ENCODE measurements at places on chromosomes 5 and 9.

DNA sequence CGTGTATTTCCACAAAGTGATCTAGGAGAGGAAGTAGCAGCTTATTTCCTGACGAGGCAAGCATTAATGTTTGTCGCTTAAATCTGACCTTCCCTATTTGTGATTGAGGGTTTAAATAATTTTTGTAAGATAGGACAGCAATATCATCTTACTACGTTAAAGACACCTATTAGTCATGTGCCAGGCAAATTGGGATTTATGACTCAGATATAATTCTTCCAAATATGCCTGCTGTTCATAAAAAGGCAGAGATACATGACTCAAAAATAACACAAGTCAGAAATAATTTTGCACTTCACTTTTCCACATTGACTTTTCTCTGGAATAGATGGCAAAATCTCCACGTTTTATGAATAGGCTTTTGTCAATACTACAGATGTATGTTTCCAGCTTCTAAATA, 43.0 kb upstream of the CDH12 start:
- no peak for DNase-seq

DNA sequence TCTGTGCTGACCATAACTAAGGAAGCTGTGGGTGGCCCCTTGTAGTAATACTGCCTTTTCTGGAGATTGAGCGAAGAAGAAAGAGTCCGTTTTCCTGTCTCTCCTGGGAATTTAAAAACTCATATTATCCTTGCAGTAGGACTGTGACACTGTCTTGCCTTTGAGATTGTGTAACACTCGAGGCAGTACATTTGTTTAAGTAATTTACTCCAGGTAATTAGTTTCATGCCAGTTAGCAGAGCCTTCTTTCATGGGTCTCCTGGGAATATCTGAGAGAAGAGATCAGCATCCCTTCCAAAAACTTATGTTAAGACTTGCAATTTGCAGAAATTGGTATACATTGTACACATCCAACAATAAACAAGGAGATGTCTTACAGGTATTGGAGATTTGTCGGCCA, 405.6 kb downstream of the DMRT2 start:
- no peak for DNase-seq

GRCh38 chr9:134344068-134344799, 18.0 kb downstream of the RXRA start:
- DNase-seq: no peak

DNA sequence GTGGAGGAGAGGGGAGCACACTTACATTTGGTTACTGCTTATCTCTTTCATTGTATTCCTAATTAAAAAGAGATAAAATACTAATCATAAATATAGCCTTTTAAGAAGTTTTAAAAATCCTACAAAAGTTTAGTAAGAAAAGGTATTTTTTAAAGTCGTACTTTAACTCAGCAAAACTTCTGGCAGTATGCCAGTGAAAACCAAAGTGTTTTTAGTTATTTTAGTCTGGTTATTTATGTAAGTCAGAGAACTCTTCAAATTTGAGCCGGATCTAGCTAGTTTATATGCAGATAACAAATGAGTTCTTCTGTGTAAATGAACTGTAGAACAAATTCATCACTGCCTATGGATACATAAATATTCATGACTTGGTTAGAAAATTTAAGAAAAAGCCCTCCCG, 36.5 kb upstream of the ANKDD1B start:
- DNase-seq: no peak

- no peak for DNase-seq
These were observed 2331.9 kb downstream of the MAT2B start for GRCh38 chr5:165837286-165837685.

GRCh38 chr5:60634051-60634450, 65.9 kb downstream of the DEPDC1B start:
- no peak for DNase-seq

DNA sequence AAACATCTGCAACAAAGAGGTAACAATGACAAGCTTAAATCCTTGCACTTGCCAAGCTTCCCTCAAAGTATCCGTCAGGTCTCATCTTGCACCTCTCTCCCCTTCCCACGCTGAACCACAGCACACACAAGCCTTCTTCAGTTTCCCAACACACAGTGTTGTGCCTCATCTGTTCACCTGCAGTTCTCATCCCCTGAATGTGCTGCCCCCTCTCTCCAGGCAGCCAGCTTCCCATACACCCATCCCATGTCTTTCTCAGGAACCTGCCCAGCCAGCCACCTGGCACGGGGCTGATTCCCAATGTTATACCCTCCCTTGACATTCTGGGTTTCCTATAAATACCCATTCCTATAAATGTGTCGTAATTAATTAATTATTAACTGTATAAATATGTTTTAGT, 314.8 kb downstream of the PRELID2 start:
- DNase-seq: no peak

- DNase-seq: no peak
These were observed 66.1 kb downstream of the KLHL3 start for GRCh38 chr5:137669811-137670210.

GRCh38 chr5:115458003-115458409, 86.6 kb downstream of the FEM1C start:
- DNase-seq: peak; percentile 50

DNA sequence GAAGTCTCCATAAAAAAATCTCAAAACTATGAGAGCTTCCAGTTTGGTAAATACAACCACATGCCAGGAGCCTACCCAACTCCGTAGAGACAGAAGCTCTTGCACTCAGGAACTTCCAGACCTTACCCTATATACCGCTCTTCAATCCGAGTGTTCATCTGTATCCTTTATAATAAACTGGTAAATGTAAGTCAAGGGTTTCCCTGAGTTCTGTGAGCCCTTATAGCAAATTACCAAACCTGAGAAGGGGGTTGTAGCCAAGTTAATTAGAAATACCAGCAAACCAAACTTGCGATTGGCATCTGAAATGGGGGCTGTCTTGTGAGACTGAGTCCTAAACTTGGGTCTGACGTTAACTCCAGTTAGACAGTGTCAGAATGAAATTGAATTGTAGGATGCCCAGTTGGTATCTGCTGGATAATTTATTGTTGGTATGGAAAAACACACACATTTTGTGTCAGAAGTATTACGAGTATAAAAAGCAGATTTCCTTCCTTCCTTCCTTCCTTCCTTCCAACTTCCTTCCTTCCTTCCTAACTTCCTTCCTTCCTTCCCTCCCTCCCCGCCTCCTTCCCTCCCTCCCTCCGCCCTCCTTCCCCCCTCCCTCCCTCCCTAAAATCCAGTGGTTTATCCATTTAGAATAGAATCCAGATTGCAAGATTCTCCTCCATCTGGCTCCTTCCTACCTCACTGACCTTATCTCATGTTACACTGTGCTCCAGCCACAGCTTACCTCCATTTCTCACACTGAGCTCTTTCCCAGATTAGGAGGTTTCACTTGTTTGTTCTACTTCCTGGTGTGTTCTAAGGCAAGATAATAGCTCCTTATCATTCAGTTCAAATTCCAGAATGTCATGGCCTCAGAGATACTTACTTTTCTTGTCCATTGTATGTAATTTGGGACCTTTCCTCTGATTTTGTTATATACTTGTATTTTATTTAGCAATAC, 196.7 kb downstream of the WDR70 start:
- no peak for DNase-seq

DNA sequence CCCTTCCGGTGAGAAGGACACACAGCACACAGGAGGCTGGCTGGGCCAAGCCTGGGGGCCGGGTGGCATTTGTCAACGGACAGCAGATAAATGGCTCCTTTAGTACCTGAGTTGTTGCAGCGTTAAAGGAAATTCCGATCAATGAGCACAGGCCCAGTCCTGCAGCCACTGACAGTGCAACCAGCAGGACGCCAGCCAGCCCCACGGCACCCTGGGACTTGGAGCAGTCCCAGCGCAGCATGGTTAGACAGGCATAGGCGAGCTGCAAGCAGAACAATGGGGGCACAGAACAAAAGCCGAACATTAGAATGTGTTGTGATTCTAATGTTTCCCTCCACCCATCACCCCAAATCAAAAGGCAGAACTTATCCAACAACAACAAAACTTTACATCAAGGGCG, 39.3 kb downstream of the PTCH1 start:
- DNase-seq: no peak

DNA sequence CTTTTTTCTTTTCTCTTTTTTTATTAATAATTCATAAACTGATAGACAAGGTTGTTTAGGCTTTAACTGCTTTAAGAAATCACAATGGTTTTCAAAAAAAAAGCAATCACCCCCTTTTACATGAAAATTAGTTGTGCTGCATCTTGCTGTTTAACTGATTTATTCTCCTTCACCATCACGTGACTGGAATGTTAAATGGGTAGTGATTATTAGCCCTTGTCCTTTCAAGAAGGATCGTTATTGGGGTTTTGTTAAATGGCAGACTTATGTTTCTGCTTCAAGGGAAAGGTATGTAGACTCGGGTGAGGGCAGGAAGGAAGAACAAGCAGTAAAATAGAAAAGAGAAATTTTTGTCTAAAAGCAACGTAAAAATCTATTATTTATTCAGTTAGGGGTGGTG, 175.6 kb upstream of the TLE4 start:
- DNase-seq: no peak

DNA sequence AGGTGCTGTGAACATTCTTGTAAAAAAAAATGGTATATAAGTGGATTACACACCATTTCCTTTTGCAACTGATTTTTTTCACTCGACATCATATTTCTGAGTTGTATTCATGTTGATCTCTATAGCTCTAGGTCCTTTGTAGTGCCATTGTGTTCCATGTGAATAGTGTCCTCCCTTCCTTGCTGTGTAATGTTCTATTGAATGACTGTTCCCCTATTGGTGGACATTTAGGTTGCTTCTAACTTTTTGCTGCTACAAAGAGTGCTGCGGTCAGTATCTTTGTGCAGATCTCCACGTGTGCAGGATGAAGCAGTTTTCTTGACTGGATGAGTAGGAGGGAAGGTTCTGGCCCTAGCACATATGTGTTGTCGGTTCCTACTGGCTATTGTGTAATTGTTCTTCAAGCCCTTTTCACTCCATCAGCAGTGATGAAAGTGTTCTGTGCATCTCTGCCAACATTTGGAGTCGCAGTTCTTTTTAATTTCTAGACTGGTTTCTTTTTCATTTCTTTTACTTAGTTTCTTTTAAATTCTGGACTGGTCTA, 20.2 kb downstream of the DAB2IP start:
- DNase-seq: no peak

DNA sequence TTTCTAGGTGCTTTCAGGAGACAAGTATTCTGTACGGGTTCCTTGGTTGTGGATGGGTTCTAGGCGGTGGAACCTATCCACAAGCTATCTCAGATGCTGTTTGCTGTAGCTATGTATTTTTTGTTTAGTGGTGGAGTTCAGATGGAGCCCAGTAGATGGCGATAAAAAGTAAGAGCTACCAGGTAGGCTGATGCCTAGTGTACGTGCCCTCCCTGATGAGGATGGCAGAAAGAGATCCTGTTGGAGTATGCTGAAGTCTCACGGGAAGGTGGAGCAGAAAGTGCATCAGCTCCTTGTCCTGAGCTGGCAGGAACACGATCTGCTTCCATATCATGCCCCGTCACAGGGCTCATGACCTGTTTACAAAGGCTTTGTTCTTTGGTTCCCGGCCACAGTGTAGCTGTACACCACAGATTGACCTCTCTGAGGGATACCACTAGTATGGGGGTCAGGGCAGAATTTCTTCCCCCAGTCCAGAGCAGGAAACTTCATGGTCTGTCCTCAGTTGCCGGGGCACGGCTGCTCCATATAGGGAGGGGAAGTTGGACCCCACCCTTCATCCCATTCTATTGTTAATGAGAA, 12.6 kb upstream of the UGT3A2 start:
- DNase-seq: peak; percentile 14

GRCh38 chr5:154257046-154257445, 66.5 kb downstream of the GALNT10 start:
- DNase-seq: no peak

Data from NCI-H187 (cell line).